ENCODE measurements at places on chromosomes 16 and 17. TPM values are rescaled to one million over a fixed set of nuclear protein-coding genes. Genes with fewer than 3 reads are reported as not detected.

The CACNG1 gene
- total RNA-seq = not detected

The AOC3 gene
- 0.98 TPM for total RNA-seq

The CIBAR2 gene
- not detected for total RNA-seq

The DLX3 gene
- not detected for total RNA-seq

The TBC1D3 gene
- 11.0 TPM for total RNA-seq

The OR3A3 gene
- not detected for total RNA-seq

The MOSMO gene
- total RNA-seq = 24.0 TPM

The NPIPB6 gene
- 5.6 TPM for total RNA-seq

The PMP22 gene
- total RNA-seq = 1.00 TPM

The CRYBA1 gene
- total RNA-seq = not detected

The PYDC1 gene
- total RNA-seq = not detected

The UTS2R gene
- not detected for total RNA-seq

The CCL1 gene
- total RNA-seq = not detected

The CACNG5 gene
- not detected for total RNA-seq

The TEDC2 gene
- 1.1 TPM for total RNA-seq

The GPRC5B gene
- total RNA-seq = 0.27 TPM

The SLC6A2 gene
- total RNA-seq = not detected

The DEXI gene
- 13.2 TPM for total RNA-seq

The CD300E gene
- not detected for total RNA-seq

The NPTX1 gene
- total RNA-seq = 98.0 TPM

The CSNK2A2 gene
- 46.5 TPM for total RNA-seq

The CHST6 gene
- total RNA-seq = 0.11 TPM

The CLEC10A gene
- 5.4 TPM for total RNA-seq

The KRT222 gene
- not detected for total RNA-seq

The TOX3 gene
- total RNA-seq = not detected

The TLCD1 gene
- total RNA-seq = 3.9 TPM

The HYDIN gene
- 0.32 TPM for total RNA-seq

The C17orf107 gene
- total RNA-seq = 5.5 TPM

The MIF4GD gene
- 37.1 TPM for total RNA-seq

The NOTUM gene
- total RNA-seq = not detected

The CTF1 gene
- total RNA-seq = 0.39 TPM

The P2RX5 gene
- total RNA-seq = 94.5 TPM

The MGAT5B gene
- 0.56 TPM for total RNA-seq

The NUDT7 gene
- 2.1 TPM for total RNA-seq

The TBC1D3H gene
- not detected for total RNA-seq

The RHBDL1 gene
- 1.8 TPM for total RNA-seq

The NPIPA8 gene
- total RNA-seq = 87.6 TPM

The ASGR1 gene
- total RNA-seq = not detected
